Hippocampal formation (tissue), 2 donors: ENCODE measurements at places on chromosomes 6 and 20.

DNA sequence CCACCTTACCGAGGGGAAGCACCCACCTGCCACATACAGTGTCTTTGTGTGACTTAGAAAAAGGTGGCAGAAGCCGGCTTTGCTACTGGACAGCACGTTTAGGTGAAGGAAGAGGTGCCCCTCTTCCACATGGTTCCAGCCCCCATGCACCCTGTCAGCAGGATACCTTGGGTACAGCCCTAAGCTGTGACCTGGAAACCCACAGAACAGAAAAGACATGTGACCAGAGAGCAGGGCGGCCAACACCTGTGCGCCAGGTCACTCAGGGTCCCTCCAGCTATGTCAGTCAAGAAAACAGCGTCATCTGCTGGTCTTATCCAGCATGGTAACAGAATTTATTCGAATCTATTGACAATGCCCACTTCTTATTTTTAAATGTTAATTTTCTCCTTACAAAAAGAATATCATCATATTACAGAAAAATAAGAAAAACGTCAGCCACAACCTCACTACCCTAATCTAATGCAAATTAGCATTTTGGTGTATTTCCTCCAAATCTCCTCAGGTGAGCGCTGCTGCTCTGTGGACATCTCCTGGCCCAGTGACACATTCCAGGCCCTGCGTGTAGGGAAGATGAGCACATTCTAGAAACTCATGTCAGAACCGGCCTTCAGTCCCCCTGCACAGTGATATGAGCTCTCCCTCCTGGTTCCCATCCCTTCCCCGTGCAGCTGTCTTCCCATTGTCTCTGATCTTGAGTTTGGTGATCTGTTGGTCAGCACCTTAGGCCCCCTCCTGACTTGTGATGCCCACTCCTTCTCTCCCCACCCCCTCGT is 37.2 kb downstream of the GTF2H5 start:
- no peak for DNase-seq

- DNase-seq = no peak
Measured at GRCh38 chr6:75488033-75488432, 5.6 kb downstream of the FILIP1 start.

DNA sequence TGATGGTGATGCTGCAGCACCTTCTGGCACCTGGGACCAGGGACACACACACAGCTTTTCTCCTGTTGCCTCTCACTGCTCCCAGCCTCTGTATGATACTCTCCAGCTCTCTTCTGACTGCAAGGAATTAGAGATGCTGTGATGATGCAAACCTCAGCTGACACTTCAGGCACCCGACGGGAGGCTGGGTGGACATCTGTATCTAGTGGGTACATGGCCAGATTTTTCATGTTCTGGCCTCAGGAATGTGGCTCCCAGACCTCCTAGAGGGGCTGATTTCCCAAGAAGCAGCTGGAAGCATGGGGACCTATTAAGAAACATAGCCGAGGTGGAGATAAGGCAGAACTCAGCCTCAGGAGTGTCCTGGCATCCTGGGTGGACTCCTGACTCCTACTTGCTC is 6.8 kb upstream of the EPB41L1 start:
- DNase-seq = no peak

DNA sequence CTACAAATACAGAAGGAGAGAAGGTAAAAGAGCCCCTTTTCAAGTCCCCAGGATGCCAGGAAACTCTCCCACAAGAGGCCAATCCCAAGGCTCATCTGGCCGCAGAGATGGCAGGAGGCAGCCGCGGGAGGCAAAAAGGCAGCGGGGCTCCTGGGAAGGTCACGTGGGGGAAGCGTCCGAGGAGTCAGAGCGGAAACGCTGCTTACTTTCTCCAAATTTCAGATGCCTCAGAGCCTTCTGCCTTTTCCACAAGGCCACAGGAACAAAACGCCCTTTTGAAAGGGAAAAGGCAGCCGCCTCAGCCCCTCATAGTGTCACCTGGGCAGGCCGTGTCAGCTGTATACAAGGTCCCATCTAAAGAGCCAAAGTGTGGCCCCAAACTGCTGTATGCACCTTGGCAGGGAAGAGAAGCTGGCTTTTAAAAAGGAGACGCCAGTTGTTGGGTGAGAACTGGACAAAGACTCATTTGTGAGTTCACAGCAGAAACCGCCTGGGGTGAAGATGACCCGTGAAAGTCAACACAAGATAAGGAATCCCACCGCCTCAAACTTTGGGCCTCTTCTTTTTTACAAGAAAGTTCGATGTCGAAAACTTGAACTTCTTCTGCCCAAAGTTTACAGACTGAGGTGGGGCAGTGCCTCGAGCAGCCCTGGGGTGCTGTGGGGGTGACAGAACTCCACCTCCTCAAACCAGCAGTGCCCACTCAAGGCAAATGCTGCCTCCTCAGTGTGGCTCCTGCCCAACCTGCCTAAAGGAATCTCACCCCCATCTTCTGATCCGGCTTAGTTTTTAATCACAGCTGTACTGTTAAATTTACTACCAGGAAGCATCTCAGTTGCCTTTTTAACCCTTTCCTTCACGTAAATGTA is 45.4 kb downstream of the EZR start:
- no peak for DNase-seq

- DNase-seq = no peak
Measured at GRCh38 chr6:14922706-14923460, 323.0 kb upstream of the JARID2 start.

GRCh38 chr20:48339190-48339985 is 488.4 kb downstream of the PREX1 start:
- DNase-seq = no peak

- no peak for DNase-seq
Measured at GRCh38 chr6:148295261-148295887, 47.3 kb upstream of the SASH1 start.

GRCh38 chr6:102114402-102114801 is 720.9 kb downstream of the GRIK2 start:
- no peak for DNase-seq

DNA sequence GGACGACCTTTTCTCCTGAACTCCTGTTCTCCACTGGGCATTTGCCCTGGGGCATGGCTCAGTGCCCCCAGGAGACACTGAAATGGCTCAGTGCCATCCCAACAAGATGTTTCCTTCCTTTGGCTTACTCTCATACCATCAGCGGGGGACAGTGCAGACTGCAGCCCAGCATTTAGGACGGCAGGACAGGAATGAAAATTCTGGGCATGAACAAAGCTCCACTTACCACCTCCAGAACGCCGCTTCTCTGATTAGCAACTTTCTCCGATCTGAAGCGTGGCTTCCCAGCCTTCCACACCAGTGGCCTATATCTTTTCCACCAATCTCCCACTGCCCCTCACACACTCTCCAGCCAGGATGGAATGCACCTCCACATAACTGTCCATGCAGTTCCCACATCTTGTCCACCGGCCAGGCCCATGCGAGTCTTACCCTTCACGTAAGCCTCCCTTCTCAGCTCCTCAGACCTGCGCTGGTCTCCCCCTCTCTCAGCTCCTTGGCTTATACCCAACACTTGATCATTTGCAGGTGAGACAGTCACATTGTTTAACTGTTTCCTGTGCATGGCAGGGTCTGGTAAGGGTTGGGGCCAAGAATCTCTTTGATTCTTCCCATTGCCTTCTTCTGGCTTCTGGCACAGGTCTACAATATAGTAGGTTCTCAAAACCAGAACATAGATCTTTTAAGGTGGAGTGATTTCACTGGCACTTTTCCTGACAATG is 114.5 kb downstream of the FYN start:
- DNase-seq = no peak

DNA sequence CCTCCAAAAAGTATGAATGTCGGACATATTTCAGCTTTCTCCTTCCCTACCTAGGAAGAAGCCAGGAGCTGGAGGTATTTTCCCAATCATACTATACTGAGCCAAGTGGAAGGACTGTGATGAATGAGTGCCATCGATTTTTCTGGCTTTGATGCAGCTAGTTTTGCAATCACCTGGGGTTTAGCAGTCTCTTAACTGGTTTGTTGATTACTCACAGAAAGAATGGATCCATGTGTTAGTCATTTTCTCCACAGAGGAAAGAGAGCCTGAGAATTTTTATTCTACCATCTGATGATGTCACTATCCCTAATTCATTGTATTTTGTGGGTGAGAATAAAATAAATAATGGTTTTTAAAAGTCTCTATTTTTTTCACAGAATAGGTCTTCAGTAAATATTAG is 282.9 kb upstream of the RNF217 start:
- no peak for DNase-seq

DNA sequence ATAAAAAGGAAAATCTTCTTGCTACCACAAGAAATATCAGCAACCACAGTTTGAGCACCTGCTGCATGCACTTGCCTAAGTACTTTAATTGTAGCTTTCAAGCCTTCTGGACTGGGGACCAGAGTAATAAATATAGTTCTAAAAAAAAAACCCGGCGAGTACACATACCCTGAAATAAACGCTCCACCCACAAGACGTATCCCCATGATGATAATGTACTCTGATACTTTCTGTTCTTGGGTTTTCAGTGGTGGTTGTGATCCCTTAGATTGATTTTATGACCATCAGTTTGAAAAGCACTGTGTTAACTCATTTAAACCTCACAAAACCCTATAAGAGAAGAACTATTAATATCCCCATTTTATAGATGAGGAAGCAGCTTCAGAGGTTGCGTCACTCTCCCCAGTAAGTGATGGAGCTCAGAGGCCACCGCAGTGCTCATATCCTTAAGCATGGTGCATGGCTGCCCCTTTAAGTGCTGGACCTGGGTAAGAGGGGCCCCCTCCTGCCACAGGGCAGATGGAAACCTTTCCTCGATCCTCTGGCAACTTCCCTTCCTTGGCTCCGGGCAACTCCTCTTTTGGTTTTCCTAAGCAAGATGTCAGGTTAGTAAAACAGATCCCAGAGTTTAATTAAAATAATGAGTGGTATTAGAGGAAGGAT is 67.3 kb downstream of the KCNB1 start:
- DNase-seq = no peak

GRCh38 chr6:131660195-131660594 is 23.1 kb downstream of the ENPP3 start:
- no peak for DNase-seq

DNA sequence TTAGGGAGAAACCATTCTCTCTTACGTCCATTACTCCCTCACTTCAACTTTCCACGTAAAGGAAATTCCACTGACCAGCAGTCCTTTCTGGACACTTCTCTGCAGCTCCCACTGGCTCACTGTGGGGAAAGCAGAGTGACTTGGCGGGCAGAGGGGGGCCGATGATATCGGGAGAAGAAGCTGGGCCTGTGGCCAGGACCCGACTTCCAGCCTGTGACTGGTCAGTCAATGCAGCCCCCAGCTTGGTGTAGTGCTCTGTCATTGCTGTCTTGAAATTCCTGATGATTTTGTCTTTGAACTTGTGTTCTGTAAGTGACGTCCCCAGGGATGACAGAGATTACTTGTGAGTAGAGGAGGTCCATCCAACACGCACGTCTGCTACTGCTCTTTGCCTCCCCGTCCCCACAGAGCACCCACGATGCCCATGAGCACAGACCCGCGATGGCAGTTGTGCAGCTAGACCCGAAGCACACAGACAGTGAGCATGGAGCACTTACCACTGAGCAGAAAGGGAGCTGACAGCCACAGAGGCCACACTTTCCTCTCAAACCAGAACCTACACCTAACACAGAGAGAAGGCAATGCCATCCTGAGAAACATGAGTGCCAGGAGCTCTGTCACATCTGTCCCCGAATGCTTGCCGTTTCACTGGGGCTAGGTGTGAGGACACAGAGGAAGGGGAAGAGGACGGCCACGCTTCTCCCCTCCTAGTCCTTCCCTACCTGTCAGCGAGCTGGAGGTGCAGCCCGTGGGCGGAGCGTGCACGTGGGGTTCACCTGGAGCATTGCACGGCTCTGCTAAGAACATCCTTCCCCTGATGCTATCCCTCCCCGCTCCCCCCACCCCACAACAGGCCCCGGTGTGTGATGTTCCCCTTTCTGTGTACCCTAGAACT is 25.7 kb downstream of the DACT2 start:
- no peak for DNase-seq

DNA sequence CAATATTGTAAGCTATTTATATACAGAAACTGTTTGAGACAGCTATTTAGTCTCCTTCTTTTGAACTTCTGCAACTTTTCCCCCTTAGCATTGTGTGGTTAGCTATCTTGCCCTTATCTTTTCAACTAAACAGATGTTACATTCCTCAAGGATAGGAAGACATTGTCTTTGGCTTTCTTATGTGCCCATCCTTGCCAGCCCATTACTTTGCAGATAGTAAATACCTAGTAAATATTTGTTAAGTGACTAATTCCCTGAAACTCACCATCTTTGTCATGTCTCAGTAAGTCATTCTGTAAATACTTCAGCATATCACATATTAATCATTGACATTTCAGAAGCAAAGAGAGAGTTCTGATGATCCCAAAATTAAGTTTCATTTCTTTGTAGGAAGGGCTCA is 69.1 kb upstream of the FLRT3 start:
- no peak for DNase-seq

GRCh38 chr6:43914272-43915147 is 144.5 kb downstream of the VEGFA start:
- DNase-seq = no peak

- DNase-seq = no peak
Measured at GRCh38 chr20:11845340-11845739, 72.4 kb upstream of the BTBD3 start.

GRCh38 chr6:31627690-31628287 is 7.3 kb downstream of the PRRC2A start:
- DNase-seq = no peak

DNA sequence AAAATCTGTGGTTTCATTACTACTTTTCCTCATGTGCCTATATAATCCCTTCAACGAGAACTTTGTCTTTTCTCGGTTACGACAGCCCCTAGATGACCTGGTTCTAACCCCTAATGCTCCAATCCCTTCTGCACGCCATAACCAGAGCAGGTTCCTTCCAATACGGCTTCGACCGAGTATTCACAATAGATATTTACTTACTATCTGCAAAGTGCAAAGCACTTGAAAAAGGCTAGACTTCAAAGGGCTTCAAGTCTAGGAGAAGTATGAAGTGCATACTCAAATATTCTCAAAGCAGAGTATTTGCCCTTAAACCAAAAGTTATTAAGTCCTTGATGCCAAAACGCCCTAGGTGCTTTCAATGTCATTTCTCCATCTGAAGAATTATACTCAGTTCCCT is 63.4 kb upstream of the NHSL1 start:
- DNase-seq = no peak

GRCh38 chr6:28769626-28770402 is 154.0 kb downstream of the TRIM27 start:
- DNase-seq = no peak

- no peak for DNase-seq
Measured at GRCh38 chr20:36745234-36745926, 510 bp downstream of the NDRG3 start.

DNA sequence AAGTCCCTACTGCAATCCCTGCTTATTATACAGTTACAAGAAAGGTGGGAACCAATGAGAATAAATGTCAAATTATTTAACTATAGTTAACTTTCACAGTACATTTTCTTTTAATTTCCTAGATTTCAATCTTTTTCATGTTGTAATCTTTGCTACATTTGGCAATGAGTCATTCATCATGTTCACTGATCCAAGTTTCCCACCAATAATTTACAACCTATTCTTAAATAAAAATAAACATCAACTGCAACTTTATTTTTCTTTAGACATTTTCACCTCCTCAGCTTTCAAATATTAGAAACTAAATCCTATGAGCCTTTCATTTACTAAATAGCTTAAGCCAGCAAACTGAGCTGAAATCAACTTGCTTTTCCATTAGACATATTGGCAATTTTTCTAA is 541.3 kb upstream of the BTBD3 start:
- DNase-seq = no peak
